ENCODE measurements at places on chromosomes 11 and 22.

- no peak for DNase-seq
Observed at GRCh38 chr11:46293641-46294103, 16.2 kb downstream of the CREB3L1 start.

DNA sequence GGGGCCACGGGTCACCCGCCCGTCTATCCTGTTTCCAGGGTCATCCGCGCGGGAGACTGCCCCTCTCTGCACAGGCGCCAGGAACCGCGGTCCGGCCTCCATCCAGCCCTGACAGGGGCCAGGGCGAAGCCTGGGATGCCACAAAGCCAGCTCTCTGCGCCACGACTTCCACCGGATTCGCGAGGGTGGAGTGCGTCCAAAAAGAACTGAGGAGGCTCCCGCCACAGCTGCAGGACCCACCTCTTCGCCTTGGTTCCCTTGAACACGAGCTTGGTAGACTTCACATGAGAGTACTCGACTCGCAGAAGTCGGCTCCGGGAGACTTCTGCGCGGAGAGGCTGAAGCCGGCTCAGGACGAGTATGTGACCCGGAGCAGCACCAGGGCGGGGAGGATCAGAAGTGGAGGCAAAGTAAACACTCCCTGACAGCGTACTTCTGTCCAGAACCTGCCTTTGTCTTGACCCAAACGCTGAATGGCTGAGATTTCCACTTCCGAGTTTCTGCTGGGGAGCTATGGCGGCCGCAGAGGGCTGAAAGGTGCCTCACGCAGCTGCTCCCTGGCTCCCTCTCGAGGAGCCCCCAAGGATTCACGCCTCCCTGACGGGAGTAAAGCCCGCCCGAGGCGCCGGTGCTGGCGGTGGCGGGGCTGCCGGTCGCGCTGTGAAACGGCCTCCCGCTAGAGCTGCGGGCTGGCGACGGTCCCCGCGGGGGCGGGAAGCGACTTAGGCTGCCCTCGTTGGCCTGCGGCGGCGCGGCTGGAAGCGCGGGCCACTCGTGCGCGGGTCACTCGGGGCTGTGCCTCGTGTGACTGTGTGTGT lies 4566.7 kb upstream of the OR11H1 start:
- DNase-seq = no peak

DNA sequence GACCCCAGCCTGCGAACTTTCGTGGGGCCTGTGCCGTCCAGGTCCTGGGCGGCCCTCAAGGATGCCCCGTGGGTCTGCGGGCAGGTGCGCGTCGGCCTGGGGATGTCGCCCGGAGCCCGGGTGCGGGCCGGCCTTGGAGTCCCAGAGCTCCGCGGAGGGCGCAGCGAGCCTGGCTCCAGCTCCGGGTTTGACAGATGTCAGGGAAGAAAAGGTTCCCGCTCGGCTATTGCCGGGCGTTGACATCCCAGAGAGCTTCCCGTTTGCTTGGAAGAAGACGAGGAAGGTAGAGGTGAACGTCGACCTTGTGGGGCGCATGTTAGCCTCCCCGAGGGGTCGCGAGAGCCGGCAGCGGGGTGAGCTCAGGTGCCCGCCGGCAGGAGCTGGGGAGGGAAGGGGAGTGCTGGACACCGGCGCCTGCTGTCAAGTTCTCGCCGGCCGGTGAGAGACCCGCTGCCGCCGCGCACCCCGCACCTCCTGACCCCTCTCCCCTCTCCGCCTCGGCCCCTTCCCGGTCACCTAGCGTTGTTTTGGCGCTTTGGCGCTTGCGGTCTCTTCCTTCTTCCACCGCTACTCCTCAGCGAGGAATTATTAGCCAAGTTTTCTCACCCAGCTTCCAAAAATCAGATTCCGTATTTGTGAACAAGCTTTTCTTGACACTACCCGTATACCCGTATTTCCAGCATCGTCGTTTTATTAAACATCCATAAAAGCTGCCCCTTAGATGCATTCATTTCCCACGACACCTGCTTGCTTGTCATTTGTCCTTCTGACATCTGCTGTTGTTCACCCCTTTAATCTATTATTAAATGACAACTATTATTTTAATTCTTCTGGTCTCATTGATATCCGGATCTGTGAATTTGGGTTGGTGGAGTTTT lies 1.3 kb downstream of the BMAL1 start:
- DNase-seq = no peak

GRCh38 chr22:39820256-39820655 lies 73.3 kb downstream of the ENTHD1 start:
- no peak for DNase-seq

- DNase-seq = no peak
Observed at GRCh38 chr11:17740649-17741235, 6.2 kb downstream of the KCNC1 start.

DNA sequence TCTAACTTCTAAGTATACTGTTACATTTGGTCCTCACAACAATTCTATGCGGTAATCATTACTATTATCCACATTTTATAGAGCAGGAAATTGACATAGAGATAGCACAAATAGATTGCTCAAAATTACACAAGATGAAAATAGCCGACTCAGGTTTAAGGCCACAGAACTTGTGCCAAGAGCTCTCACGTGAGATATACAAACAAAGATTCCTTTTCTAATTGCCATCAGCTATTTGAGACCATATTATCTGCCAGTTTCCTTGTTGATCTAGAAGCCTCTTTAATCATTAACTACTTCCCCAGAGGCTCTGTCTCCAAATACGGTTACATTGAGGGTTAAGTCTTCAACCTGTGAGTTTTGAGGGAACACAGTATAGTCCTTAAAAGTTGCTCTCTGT lies 61.0 kb upstream of the GLYATL1B start:
- DNase-seq = no peak

DNA sequence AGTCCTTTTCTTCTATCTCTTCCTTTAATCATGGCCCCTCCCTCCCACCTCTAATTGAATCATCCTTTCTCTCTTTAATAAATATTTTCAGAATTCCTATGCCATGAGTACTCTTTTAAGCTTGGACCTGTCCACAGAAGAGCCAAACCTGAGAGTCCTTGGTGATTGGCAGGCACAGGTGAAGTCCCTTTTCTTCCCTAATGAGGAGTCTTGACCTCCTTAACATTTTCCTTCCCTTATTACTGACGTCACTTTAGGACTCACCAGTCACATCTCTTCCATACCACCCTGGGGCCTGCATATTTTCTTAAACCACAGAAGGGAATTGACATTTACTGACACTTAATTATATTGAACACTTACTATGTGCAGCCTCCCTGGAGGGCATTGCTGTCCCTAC lies 41.0 kb upstream of the RASSF10 start:
- no peak for DNase-seq

DNA sequence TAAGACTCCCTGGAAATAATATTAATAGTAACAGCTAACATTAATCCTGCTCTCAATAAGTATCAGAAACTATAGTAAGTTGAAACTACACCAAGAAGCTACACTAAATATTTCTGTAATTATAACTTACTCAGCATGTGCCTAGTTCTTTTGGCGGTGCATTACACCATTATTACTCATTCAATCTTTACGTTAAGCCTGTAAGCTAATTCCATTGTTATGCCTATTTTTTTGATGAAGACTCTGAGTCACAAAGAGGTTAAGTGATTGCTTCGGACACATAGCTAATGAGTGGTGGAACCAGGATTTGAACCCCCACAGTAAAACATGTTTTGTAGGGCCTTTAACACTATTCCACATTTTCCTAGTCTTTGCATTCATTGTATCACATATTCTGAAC lies 111.6 kb downstream of the RASSF10 start:
- no peak for DNase-seq

Measured in vagina (tissue), 2 donors.